ENCODE measurements at places on chromosomes 2 and 18.

GRCh38 chr18:8709248-8710059, 4.1 kb downstream of the MTCL1 start:
- DNase-seq, result no peak

GRCh38 chr2:120761164-120761861, 25.6 kb downstream of the GLI2 start:
- DNase-seq, result no peak

- DNase-seq, result no peak
Observed at GRCh38 chr2:18824325-18824790, 235.0 kb upstream of the NT5C1B start.

- no peak for DNase-seq
Observed at GRCh38 chr2:155840661-155841060, 491.9 kb downstream of the NR4A2 start.

DNA sequence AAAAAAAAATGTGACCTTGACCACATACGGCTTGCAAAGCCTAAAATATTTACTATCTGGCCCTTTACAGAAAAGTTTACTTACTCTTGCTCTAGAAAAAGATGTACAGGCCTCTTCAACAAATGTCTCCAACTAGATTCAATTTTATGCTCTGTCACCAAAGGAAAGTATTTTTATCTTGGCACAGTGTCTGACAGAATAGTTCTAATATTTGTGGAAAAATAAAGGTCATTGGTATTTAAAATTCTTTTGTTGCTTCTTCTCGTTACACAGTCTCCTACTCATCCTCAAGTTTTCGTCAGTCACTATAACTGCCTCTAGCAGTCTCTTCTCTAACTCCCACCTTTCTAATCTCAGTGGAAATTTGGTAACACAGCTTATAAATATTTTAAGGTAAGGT, 1.4 kb downstream of the RBKS start:
- no peak for DNase-seq

- DNase-seq, result no peak
Observed at GRCh38 chr2:102096103-102096502, 46.4 kb upstream of the IL1R1 start.

GRCh38 chr2:130393318-130393910, 37.6 kb downstream of the PTPN18 start:
- DNase-seq, result no peak

DNA sequence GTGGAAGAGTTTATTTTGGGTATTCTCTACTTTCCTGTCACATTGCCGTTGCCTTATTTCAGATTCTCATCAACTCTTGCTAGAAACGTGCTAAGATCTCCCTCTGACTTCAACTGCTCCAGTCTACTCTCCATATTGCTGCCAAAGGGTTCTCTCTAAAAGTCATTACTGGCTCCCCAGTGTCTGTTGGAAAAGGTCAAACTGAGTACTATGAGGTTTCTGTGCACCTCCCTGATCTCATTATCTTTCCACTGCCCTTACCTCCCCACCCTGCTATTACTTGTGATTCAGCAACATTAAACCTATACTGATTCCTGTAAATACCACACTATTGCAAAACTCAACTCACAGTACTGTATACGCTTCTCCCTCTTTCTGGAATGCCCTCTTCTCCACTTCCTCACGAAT, 1.9 kb upstream of the KRCC1 start:
- DNase-seq, result no peak

- DNase-seq, result no peak
Observed at GRCh38 chr18:46462523-46462922, 194.5 kb downstream of the LOXHD1 start.

- DNase-seq, result no peak
Observed at GRCh38 chr18:6207116-6207515, 207.6 kb downstream of the L3MBTL4 start.

- no peak for DNase-seq
Observed at GRCh38 chr18:48129621-48130082, 199.2 kb upstream of the SMAD2 start.

GRCh38 chr2:58710795-58711279, 469.7 kb upstream of the FANCL start:
- DNase-seq, result no peak

- no peak for DNase-seq
Observed at GRCh38 chr18:60047556-60047955, 147.8 kb downstream of the PMAIP1 start.

Measured in stimulated activated CD8-positive, alpha-beta memory T cell treated with anti-CD3 and anti-CD28 coated beads, Interleukin-7, amount 100 ng/mL, for 24 hours (primary cell).